ENCODE measurements at places on chromosomes 11 and 22.

- peak; percentile 18 for DNase-seq
Measured at GRCh38 chr11:117931971-117932370, 2.8 kb upstream of the TMPRSS13 start.

GRCh38 chr11:128492903-128493569 is 94.3 kb downstream of the ETS1 start:
- DNase-seq: no peak

GRCh38 chr11:415640-416041 is 842 bp upstream of the SIGIRR start:
- no peak for DNase-seq

- no peak for DNase-seq
Measured at GRCh38 chr11:117668321-117668751, 128.7 kb downstream of the DSCAML1 start.

GRCh38 chr11:36053281-36053680 is 109.4 kb downstream of the LDLRAD3 start:
- DNase-seq: no peak

DNA sequence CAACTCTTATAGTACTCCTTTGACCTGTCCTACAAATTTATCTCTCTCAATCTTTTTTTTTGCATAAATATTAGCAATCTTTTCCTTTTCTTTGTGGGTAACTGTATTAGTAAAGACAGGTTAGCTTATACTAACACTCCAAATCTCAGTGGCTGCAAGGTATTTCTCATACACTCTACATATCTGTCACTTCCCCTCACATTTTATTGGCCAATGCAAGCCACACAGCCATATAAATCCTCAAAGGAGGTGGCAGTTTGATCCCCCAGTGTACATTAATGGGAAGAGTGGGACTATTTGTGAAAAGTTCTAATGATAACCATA is 42.6 kb upstream of the EED start:
- DNase-seq: no peak

- peak; percentile 50 for DNase-seq
Measured at GRCh38 chr11:61814958-61815789, 1.6 kb downstream of the FADS1 start.

GRCh38 chr11:22976146-22976545 is 115.9 kb upstream of the CCDC179 start:
- no peak for DNase-seq

DNA sequence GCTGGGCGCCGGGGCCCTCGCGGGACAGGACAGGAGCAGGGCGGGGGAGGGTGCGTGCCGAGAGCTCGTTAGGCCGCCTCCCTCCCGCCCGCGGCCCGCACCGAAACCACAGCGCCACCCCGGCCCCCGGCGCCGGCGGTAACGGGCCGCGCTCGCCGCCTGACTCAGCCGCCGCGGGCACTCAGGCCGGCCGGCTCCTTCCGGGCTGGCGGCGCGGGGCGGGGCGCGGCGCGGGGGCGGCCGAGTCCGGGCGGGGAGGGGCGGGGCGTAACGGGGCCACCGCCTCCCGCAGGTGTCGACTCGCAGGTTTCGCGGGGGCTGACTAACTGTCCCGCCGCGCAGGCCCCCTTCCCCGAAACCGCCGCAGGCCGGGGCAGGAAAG is at the start of gene AP5B1:
Gene AP5B1 (minus strand): TSS at position 207 of the 382 bp plus-strand sequence. CDS start 385 bp downstream, outside the sequence.
- peak; percentile 69 for DNase-seq

DNA sequence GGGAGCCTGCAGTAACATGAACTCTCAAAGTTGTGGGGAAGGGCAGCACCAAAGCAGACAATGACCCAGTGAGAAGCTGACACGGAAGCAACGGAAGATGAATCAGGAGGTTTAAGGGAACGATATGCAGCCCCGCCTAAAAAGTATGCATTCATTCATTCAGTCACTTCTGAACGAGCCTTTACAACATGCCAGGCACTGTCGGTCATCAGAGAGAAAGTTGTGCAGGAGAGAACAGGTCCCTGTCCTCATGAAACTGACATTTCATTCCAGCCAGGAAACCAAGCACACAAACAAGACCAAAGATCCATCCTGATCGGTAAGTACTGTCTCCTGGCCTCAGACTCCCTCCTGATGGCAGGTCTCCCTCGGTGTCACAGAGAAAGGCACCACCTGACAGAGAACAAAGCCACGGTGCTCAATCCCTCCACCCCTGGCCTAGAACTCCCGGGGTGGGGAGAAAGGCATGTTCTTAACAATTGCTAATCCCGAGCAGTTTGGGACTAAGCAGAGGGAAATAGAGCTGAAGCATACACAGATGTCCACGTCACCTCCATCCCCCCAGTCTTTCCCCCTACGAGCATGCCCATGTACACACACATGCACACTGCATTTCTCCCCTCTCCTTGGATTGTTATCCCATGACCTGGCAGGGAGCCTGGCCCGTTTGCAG is 49.3 kb downstream of the LRFN4 start:
- DNase-seq: no peak

DNA sequence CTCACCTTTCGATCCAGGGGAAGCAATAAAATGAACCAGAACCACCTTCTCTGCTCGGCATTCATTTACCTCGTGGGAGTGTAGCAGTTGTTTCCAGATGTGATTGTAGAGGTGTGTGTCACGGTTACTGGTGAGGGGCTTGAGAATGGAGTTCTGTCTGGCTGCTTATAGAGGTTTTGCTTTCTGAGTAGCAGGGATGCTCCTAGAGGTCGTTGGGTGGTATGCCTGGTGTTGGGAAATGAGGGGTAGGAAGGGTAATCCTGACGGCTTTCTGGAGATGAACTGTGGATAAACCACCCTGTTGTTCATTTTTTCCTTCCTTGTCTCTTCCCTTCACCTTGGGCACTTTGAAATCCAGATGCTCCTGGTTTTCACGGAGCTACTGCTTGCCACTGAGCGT is 8.1 kb downstream of the TEAD1 start:
- DNase-seq: no peak

GRCh38 chr11:86688398-86689179 is 16.2 kb upstream of the ME3 start:
- no peak for DNase-seq

DNA sequence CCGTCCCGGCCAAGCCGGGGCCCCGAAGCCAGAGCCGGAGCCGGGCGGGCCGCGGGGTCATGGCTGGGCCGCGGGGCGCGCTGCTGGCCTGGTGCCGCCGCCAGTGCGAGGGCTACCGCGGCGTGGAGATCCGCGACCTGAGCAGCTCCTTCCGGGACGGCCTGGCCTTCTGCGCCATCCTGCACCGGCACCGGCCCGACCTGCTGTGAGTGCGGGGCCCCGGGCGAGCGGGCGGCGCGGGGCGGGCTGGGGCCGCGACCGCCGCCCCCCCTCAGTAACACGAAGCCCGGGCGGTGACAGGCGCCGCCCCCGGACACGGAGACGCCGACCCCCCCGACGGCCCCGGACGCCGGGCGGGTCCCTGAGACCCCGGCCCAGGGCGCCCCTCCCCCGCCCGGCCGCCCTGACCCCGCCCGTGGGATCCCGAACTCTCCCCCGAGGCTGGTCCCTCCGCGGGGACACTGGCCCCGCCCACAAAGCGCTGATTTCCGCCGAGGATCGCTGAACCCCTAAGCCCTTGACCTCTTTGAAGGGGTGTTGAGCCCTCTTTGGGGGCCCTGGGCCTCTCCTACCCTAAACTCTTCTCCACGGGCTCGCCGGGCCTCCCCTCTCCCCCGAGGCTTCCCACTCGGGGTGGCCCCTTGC is 389 bp downstream of the MICALL1 start:
- DNase-seq: no peak

DNA sequence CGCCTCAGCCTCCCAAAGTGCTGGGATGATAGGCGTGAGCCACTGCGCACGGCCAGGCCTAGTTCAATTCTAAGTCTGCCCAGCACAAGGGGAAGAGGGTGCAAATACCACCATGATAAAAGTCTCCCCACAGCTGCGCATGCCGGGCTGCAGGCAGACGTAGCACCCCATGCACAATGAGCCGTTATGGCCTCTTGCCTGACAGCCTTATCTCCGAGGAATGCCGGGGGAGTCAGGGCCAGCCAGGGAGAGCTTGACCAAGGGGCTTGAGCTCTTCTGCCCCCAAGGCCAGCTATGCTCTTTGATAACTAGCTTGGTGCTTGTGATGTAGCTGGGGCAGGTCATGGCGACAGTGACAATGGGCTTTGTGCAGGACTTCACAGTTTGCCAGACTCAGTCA is 13.7 kb upstream of the SCUBE1 start:
- no peak for DNase-seq

DNA sequence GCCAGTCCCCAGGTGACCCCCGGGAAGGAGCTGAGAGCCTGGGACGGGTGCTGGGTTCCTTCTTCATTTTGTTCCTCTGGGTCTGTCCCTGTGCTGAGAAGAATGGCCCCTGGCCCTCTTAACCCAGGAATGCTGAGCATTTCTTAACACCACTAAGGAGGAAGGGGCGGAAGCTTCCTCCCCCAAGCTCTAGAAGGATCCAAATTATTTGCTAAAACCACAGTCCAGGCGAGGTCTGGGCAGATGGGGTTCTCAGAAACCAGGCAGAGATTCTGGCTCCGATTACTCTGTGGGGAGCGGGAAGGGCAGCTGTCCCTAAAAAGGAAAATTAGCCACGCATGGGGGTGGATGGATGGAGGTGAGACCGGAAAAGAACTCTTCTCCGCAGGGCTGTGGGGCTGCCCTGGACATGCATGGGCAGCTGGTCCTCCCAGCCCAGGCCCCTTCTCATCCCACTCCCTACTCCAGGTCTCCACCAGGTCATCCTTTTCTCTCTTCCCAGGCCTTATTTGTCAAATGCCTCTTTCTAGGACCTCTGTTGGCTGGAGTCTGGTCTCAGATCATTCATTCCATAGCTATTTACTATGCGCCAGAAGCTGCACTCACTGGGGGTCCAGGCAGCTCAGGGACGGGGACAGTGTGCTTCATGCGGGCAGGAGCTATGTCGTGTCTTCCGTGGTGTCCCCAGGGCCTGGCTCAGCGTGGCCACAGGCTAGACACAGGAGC is 45.0 kb upstream of the MYH9 start:
- DNase-seq: no peak

DNA sequence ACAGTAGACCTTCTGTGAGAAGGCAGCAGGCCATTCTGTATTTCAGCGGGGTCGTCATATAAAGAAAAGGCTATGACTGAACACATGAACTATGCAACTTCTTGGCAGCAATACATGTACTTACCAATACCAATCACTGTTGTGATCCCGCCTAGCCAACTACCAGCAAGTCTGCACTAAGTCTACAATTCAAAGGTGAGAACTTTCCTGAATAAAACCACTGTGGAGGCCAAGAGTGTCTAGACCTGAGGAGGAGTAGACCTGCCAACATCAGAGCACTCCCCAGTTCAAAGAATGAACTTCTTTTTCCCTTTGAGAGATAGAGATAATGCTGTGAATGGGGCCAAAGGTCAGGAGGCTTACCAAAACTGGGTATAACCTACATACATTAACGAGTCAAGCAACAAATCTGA is 108.2 kb downstream of the SIK3 start:
- DNase-seq: no peak

GRCh38 chr22:30381264-30381663 is 5.9 kb downstream of the RNF215 start:
- DNase-seq: no peak

GRCh38 chr11:44315947-44316658 is 6.2 kb upstream of the ALX4 start:
- DNase-seq: no peak

DNA sequence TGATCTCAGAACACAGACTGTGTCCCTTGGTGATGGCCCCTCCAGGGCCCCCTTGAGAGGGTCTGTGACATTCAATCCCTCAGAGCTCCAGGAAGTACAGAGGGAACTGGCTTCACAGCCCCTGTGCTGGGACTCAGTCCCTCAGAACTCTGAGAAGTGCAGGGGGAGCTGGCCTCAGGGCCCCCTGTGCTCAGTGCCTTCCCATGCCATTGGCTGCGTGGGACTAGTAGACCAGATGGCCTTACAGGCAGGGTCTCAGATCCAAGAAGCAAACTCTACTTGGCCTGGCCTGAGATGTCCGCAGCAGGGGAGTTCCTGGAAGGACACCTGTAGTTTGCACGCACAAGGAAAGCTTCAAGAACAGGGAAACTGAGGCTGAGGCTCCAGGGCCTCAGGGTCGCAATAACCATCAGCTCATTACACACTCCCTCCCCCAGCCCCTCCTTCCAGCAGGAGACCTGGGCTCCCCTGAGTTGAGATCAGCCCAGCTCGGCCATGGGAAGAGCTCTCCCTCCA is 138.4 kb downstream of the BRD1 start:
- DNase-seq: no peak

DNA sequence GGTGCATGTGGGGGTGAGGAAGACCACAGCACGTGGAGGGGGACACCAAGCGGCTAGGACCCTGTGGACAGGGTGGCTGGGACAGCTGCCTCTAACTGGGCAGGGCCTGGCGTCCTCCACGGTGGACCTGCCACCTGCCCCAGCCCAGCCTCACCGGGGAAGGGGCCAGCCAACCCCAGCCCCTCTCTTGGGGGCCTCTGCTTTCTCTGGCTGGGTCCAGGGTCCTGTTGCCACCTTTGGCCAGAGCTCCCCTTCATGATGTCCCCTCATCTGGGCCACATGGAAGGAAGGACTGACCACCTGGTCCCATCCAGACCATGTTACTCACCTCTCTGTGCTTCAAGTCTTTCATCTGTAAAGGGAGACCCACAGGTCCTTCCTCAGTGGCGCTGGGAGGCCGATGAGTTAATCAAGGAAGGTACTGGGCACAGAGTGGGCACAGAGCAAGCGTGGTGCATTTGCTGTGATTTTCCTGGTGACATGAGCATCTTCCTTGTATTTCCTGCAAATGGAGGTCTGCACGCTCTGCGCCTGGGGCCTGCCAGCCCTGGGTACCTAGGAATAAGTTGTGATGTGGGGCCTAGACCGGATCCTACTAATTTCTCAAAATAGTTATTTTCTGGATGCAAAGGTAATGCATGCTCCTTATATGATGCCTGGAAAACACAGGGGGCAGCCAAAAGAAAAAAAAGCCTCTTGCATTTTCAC is 538.4 kb downstream of the TBC1D22A start:
- DNase-seq: no peak

DNA sequence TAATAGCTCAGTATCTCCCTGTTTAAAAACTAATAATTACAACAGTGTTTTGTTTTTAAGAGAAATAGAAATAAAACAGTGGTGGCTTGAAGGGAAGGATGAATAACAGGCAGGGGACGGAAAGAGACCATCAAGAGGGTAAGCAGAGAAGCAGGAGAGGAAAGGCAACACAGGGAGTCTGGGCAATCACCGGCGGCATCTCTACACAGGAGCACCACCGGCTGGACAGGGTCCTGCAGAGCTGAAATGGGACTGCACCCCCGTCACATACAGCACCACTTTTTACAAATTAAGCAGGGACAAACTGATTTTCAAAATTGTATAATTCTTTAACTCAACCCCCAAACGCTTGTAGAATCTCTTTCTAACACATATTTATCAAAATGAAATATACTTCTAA is 18.4 kb downstream of the PHF21A start:
- DNase-seq: no peak

- no peak for DNase-seq
Measured at GRCh38 chr11:134944131-134944530, 532.1 kb upstream of the B3GAT1 start.

DNA sequence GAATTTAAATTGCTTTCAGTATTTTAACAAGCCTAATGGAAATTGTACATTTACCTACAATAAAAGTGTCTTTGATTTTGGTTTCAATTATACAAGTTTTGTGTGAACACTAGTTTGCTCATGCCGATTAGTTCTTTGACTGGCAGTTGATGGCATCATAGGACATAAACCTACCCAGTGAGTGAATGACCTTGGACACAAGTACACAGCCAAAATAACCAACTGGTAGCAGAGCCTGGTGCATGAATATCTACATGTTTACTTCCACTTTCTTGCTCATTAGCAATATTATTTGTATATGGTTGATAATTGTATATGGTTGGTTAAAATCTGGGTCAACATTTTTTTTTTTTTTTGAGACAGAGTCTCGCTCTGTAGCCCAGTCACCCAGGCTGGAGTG is 37.8 kb downstream of the STIM1 start:
- DNase-seq: no peak

- DNase-seq: no peak
Measured at GRCh38 chr11:119889728-119890280, 160.8 kb upstream of the NECTIN1 start.

Data from hematopoietic multipotent progenitor cell treated with erythropoietin and hydrocortisone succinate and interleukin-3 and kit ligand, for 15 days (in vitro differentiated cells).